ENCODE measurements at places on chromosomes 4 and X.

DNA sequence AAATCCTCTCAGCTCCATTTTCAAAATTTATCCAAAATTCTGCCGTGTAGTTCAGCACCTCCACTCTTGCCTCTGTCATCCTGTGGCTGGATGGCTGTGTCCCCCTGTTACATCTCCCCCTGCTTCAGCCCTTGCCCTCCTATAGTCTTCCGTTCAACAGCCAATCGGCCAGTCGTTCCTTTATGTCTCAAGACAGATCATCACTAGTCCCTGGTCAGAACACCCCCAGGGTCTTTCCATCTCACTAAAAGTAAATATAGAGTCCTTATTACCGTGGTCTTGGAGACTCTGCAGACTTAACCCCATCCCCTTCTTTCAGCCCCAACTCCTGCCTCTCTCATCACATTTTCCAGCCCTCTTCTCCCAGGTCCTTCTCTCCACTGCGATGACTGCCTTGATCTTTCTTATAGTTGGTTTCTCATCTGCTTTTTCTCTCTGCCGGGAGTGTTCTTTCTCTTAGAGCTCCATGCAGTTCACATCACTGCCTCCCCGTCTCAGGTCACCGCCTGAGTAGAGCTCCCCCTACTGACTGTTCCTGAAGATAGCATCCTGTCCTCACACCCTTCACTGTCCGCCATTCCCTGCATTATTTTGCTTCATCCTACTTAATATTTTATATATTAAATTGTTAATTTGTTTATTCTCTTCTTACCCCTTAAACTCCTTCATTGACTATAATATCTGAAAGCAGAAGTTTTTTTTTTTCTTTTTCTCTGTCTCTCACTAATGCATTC lies 736.9 kb upstream of the MAGEB2 start:
- no peak for DNase-seq

DNA sequence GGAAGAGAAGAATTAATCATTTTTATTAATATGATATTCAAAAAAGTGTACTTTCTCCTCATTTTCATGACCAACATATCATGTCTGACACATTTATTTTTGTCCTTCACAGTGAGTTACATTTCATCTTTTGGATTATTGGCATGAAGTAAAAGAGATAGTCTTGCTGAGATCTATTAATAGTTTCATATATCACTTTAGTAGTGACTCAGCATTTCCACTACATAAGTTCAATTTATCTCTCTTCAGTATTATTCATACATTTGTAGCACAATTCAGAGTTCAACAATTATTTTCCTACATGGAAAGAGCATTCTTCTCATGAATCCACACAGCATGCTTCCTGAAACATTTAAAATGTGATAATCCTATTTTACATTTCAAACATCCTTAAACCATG lies 1461.1 kb downstream of the TECRL start:
- DNase-seq: no peak

GRCh38 chr4:23413631-23414030 lies 476.2 kb downstream of the PPARGC1A start:
- no peak for DNase-seq

GRCh38 chr4:70915874-70916559 lies 13.8 kb downstream of the MOB1B start:
- no peak for DNase-seq

GRCh38 chr4:174036576-174036975 lies 246.9 kb downstream of the FBXO8 start:
- DNase-seq: no peak

DNA sequence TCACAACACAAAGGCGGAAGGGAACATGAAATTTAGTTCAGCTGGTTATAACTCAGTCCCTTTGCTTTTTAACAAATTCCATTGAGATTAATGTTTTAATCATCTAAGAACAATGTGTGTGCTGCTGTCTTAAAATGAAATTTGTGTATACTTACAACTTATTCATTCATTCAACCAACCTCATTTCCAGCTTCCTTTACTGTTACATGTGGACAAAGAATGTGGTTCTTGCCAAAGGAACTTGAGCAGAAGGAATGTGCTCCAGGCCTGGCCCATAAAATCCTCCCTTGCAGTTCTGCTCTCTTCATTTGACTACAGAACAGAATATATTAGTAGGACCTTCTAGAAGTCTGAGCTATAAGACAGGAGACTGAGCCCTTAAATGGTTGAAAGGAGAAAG lies 176.8 kb upstream of the GLRA2 start:
- no peak for DNase-seq

DNA sequence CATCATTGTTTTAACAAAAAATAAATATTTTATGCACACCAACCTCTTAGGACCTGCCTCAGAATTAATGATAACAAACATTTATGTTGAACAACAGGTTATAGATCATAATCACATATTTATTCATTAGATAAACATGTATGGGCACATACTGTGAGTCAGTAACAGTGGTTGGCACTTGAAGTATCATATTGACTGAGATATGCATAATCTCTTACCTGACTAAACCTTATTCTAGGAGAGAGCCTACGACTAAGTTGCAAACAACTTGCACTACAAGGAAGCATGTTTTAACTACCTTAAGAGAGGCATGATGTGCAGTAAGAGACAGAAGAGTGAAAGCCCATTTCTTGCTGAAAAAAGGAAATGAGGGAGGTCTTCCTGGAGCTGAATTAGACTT lies 6.5 kb upstream of the DACH2 start:
- no peak for DNase-seq

DNA sequence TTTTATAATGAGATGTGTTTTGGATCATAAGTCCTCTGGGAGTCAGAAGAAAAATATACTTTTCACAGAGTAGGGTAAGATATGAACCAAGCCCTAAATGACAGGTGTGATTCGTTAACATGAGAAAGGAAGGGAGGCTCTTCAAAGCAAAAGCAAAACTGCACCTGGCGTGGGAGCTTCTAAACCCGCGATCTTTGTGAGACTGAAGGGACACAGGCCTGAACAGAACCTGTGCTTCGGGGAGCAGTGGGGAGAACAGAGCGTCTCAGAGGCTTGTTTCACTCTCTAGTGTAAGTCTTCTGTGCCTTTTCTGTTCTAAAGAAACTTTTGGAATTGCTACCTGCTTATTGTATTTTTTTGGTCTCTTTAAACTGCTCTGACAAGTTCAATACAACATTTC lies 30.2 kb upstream of the CYP4V2 start:
- DNase-seq: no peak

GRCh38 chr4:38387819-38388218 lies 276.2 kb upstream of the KLF3 start:
- no peak for DNase-seq

DNA sequence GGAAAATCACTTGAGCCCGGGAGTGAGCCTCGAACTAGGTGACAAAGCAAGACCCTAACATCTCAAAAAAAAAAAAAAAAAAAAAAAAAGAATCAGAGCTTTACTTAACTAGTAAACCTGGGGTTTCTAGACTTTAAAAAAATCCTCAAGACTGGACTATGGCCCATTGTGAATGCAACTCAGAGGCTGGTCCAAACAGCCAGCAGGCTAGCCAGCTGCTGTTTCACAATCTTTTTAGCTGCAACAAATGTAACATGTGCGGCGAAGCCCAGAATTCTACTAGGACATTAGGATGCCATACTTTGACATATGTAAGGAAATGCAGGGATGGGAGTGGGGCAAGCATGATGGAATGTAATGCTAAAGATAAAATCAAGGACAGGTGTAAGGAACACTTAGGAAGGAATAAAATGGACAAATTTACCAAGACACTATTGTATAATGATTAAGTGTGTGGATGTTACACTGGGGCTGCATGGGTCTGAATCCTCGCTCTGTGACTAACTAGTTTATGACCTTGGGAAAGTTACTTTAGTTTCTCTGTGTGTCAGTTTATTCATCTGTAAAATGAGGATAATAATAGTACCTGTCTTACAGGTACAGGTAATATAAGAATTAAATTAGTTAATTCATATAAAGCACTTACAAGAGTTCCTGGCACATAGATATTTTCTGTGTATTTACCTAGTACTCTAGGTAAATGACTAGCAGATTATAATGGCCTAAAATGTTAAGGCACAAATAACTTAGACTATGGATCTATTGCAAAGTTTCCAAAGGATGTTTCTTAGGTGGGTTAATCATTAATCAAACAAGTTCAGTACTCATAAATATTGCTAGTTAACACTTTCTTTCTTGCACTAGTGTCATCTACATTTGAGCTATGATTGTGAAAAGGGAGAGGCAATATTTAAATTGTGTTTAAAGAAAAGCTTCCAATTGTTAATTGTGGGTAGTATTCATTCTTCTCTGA lies 49.5 kb downstream of the HELQ start:
- DNase-seq: no peak

DNA sequence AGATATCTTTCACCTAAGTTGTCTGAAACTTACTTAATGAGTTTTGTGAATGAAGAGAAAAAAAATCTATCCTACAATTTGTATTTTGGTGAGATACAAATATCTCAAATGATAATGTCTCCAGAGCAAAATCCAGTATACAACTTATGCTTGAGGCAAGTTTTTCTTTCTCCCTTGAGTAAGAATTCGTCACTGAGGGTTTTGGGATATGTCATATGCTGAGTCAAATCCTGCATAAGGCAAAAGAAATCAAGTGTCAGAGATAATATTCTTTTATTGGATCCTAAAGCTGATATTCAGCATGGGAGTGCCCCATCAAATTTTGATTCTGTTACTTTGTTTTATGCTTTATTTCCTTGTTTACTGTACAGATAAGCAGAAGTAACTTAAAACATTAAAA lies 1308.6 kb downstream of the ARAP2 start:
- no peak for DNase-seq

- peak; percentile 9 for DNase-seq
These were observed 263.1 kb downstream of the SPRY1 start for GRCh38 chr4:123659730-123660129.

- no peak for DNase-seq
These were observed 91.3 kb upstream of the MAGEC2 start for GRCh38 chrX:142296421-142296820.

GRCh38 chr4:42152507-42153504 lies at the start of gene BEND4:
BEND4 (minus strand) TSS chr4:42152655; CDS start chr4:42152143, 512 bp downstream.
- DNase-seq: no peak

- no peak for DNase-seq
These were observed 16.4 kb downstream of the INTS6L start for GRCh38 chrX:135536877-135537276.

DNA sequence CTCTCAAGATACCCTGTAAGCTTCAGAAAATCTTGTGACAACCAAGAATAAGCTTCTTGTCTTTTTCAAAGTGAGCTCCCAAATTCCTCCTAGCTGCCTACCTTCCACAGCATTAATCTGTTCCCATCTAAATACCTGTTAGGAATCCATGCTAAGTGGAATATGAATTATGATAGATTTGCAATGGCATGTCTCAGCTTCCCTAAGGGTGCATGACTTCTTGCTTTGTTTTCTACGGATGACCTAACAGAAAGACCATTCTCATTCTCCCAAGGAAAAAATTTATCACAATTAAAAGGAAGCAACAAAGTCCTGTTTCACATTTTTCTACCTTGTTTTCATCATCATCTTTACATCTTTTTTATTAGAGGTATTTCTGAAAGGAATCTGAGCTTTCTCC lies 532.7 kb downstream of the GRXCR1 start:
- no peak for DNase-seq

GRCh38 chr4:141898346-141898745 lies 262.0 kb downstream of the IL15 start:
- DNase-seq: no peak

DNA sequence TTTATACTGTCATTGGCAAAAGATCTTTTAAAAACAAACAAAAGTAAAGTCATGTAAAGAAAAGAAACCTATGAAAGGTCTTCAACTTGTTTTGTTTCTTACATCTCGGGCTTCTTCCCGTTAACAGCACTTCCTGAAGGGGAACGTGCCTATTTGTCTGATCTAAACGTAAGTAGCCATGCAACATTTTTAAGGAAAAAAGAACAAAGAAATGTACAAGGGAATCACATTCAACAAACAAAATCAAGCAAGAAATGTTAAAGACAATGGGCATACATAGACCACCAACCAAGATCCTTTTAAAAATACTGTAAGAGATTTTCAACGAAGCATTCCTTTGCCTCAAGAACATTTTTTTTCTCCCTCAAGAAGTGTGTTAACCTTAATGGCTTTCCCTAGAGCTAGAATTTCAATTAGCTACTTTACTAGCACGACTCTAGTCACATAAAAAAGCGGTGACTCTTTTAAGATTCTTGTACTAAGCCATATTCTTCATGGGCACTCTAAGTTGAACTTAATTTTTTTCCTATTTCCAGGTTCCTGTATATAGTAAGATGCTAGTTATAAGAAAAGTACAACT lies 112.0 kb upstream of the TTC29 start:
- no peak for DNase-seq

- DNase-seq: no peak
These were observed 3.4 kb downstream of the SORCS2 start for GRCh38 chr4:7195546-7196287.

GRCh38 chr4:7547368-7548040 lies 112.8 kb upstream of the PSAPL1 start:
- DNase-seq: no peak

DNA sequence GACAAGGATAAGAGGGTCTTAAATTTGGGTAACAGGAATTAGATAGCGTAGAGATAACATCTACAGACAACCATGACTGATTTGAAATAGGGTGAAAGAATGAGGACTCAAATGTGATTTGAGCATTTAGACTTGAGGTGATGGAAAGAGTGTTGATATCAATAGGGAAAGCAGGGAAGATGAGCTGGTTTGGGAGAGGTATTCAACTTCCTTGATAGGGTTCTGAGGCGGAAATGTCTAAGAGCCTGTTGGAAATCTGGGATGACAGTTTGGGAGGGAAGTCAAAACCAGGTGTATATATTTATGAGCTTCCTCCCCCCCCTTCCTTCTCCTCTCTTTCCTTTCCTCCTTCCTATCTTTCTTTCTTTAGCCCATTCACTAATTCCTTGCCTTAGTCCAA lies 36.5 kb downstream of the KLHL15 start:
- DNase-seq: no peak

DNA sequence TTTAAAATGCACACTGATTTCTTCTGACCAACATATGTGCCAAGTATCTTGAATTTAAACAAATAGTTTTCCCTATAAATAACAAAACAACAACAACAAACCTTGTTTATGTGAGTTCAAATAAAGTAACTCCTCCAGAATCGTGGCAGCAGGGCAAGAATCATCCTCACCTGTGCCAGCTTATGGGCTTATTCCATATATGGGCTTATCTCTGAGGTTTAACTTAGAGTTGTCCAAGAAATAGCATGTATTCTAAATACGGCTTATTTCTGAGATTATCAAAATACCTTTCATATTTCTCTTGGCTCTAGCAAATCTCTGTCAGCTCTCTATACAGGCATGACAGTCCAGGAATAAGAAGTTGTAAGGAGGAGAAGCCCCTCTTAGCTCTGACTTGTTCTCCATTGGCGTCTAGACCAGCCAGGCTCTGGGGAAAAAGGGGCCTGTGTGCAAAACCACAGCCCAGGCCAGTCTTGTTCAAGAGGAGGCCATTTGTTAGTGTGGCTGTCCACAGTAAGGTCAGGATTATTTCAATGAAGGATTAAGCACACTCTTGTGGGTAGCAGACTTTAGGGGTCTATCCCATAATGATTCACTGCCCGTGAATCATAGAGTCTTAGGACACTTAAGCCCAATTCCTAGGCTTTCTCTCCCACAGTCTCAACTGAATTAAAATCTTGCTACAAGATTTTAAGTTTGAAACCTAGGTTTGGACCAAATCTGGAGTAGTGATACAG lies 63.2 kb downstream of the FRAS1 start:
- no peak for DNase-seq

- no peak for DNase-seq
These were observed 17.6 kb upstream of the HS3ST1 start for GRCh38 chr4:11446155-11446811.
